ENCODE measurements at places on chromosomes 4 and X. TPM values are rescaled to one million over a fixed set of nuclear protein-coding genes. Genes with fewer than 3 reads are reported as not detected.

DNA sequence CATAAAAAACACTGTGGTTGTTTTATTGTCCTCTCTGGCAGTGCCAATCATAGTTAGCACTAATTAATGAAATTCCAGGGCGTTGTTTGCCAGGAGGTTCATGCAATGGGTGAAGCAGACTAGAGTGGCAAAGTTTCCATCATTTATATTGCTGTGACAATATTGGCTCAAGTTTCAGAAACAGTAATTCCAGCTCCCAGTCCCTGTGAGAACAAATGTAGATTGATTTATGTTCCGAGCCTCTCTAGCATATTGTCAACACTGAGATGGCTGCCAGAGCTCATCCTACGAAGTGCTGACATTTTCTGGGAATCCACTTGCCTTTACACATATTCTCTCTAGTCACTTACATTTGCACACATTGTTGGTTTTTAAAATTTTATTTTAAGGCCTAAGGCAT, 440.0 kb upstream of the IGFBP7 start:
- no peak for DNase-seq

GRCh38 chr4:71259280-71259679, 79.5 kb upstream of the SLC4A4 start:
- no peak for DNase-seq

DNA sequence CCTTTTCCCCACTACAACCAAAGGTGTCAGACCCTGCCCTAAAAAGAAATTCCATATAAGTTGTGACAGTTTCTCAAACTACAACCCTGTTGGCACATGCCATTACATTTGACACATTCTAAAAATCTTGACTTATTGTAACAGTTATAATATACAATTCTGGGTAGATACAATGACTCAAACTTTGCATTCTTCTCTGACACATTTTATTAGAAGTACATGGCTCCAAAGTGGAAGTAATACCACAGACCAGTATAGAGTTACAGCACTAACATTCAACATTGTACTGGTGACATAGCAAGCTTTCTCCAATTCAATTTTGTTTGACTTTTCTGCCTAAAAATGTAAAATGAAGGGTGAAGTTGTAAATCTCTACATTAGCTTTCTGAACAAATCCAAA, 196.6 kb upstream of the ETNPPL start:
- DNase-seq: no peak

GRCh38 chrX:105018865-105019264, 201.6 kb downstream of the TEX13A start:
- DNase-seq: no peak

- no peak for DNase-seq
These were observed 54.9 kb upstream of the ANTXR2 start for GRCh38 chr4:80127870-80128419.

DNA sequence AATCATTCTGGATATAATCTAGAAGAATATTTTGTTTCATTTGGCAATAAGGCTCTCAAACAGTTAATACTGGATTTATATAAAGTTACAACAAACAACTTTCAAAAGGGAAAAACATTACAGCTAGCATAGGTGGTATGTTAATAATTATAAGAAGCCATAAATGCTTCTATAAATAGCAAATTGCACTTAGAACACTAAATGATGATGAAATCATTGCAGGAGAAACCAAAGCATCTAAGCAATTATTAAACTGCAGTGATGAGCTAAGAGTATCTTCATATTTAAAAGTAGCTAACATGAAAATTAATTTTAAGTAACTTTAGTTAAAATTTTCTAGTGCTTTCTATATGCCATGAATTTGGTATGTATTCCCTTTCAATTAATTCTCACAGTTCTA, 189.5 kb downstream of the CENPC start:
- DNase-seq: peak; percentile 13

GRCh38 chr4:85866508-85866907, 391.6 kb downstream of the ARHGAP24 start:
- no peak for DNase-seq

DNA sequence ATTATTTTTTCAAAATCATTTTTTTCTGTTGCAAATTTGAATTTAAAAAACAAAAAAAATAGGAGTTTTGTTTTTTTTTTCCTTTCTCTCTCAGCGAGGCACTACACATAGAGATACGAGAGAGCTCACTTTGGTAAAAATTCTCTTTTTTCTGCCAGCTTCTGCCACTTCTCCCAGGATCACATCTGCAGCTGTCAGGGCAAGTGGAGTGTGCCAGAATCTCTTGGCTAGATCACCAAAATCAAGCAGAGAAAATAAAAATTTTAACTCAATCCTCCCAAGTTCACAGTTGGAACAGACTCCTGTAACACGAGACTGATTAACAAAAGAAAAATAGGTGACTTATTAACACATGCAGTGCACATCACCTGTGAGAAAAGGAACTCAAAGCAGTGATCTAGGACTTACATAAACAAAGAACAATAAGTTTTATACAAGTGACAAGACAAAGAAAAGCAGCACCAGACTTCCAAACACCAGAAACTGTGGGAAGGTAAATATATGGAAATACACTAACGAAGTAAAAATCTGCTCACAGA, 213.2 kb upstream of the ZFP42 start:
- DNase-seq: no peak

DNA sequence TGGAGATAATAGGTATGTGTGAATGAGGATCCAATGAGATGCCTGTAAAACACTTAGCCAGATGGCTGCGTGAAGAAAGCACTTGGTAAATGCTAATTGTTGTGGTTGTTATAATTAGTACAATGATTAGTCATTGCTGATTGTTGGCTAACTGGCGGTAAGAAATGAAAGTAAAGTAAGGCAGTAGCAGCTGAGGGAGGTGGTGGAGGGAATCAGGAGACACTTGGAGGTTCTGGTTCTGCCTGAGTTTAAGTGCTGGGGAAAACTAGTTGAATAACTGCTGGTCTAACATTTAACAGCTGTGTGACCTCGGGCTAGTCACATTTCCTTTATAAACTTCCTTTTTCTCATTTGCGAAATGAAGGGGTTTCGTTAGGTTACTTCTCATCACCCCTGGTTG, 30.9 kb downstream of the CD38 start:
- no peak for DNase-seq

Gene BST1
- total RNA-seq: not detected

Gene GAGE12F
- total RNA-seq: not detected

Data from HT-29 (cell line).